ENCODE measurements at places on chromosomes 1 and 21.

GRCh38 chr1:3820316-3820715, 24.0 kb upstream of the LRRC47 start:
- DNase-seq: no peak

GRCh38 chr1:3618881-3619671, 5.7 kb upstream of the TPRG1L start:
- peak; percentile 14 for DNase-seq

- no peak for DNase-seq
Observed at GRCh38 chr1:1135339-1136136, 19.6 kb upstream of the C1orf159 start.

DNA sequence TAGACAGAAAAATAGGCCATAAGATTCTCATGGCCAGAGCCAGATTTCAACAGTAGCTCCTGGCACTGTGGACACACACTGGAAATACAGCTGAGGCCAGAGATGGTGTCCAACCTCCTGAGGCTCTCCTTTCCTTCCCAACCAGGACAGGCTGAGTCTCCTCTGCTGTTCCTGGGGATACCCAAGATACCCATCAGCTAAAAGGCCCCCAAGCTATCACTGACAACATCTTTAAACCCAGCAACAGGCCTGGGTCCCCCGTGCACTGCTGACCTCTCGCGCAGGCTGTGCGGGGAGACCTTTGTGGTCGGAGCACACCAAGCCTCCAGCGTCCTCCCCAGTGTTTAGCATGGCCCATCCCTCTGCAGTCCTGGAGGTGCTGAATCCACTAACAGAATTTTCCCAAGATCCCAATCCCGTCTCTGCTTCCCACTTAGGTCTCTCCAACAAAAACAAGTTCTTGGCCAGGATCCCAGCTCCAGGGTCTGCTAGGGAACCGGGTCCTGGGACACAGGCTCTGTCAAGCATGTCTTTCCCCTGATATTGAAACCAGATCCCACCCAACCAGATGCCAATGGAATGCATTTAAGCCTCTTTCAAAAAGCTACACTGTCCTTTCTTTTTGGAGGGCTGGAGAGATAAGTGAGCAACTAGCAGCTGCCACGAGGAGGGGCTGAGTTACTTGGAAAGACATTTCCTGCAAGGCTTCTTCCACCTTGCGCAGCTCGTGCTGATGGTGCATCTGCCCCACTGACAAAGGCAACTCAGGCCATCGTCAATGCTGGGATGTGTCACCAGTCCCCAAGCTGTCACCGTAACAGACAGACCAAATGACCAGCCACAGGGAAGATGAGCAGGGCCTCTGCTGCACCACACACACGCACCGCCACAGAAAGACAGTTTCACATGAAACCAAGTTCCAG, 73.2 kb downstream of the BCAR3 start:
- no peak for DNase-seq

- DNase-seq: no peak
Observed at GRCh38 chr21:41079159-41079558, 88.8 kb upstream of the BACE2 start.

GRCh38 chr1:41608211-41608610, 123.7 kb upstream of the EDN2 start:
- no peak for DNase-seq
